ENCODE measurements at places on chromosomes 2 and 18.

GRCh38 chr2:46134531-46135227, 162.5 kb upstream of the EPAS1 start:
- DNase-seq: no peak

DNA sequence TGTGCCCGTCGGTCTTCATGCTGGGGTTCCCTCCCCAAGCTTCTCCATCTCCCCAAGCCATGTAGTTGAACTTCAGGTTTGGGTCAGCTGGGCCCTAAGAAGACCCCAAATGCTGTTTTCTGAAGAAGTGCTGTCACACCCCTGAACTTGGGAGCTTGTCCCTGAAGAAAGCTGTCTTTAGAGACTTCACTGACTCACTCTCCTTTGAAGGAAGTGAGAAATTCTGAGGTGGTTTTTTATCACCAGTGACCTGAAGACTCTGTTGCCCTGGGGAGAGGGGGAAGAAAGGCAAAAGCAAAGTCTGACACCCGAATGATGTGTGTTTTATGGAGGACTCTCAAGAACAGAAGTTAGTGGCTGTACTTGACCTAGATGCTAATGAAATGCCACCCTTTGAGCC, 83.6 kb upstream of the BCL2L11 start:
- DNase-seq: no peak

DNA sequence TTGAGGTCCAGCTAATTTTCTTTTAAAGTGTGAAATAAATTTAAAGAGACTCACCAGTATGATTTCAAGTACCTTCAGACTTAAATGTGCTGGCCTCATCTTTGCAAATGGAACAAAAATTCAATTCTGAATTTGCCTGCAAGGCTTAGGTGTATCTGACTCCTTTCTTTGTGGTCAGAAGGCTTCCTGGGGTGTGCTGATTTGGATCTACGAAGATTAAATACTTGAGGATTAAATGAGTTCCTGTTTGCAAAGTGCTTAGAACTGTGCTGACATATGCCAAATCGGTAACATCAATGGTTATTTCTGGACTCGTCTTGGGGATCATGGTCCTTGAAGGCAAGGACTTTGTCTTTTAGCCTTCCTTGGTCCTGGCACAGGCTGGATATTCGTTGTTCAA, 9.7 kb downstream of the KLHL29 start:
- no peak for DNase-seq

DNA sequence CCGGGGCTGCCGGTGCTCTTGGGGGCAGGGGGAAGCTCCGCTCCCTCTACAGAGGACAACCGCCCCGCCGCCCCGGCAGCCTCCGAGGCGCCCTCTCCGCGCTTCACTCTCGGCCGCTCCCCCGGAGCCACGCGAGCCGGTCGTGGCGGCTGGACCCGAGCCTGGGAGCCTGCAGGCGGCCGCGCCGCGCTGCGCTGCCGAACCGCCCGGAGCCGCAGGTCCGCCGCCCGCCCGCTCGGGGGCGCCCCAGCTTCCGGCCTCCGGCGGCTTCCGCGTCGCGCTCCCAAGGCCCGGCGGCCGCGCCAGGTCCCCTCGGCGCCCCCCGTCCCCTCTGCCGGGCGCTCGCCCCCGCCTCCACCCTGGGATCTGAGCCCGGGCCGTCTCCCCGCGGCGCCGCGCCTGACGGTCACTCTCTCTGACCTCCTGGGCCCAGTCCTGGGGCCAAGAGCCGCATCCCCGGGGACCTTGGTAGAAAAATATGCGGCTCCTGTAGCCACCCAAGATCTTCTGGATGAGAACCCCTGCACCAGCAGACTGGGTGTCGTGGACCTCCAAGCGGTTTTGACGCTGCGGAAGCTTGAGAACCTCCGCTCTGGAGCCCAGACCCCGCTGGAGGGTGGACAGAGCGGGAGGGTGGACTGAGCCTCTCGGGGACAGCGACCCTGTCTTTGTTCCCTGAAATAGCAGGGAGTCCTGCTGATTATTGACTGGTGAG, 44.3 kb downstream of the SERTAD2 start:
- no peak for DNase-seq

DNA sequence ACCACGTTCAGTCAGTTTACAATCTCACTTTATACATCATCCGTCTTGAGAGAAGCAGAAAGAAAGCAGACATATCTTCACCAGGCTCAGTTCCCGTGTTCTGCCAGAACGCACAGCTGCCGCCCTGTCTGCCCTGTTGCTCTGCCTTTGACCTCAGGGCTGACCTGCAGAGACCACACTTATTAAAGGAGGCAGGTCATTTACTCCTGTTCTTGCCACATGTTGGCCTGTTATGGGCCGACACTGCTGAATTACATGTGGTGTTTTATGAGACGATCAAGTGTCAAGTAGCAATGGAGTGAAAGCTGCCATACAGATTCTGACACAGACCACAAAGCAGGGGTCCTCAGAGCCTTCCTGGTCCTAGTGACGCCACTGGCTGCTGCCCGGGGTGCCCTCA, 232.2 kb downstream of the TTC32 start:
- DNase-seq: no peak

GRCh38 chr18:62001396-62001795, 108.6 kb upstream of the RNF152 start:
- DNase-seq: no peak

DNA sequence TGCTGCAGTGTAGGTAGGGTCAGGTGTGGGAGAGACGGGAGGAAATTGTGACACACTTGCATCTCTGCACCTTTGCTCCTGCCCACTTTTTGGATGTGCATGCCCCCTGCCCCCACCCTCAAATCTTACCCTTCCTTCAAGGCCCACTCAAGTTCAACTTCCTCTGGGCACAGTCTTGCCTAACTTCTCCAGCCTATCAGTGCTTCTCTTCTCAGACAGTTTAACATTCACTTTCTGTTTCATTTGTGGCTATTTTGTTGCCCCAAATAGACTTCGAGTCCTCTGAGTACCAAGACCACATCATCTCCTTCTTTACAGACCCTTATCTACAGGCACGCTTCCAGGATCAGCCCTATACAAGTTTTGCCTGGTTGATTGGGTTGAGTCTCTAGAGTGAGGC, 2.7 kb downstream of the ST8SIA5 start:
- DNase-seq: no peak

GRCh38 chr2:234468503-234468902, 28.4 kb downstream of the ARL4C start:
- no peak for DNase-seq

- no peak for DNase-seq
Measured at GRCh38 chr2:49794396-49794795, 640.1 kb upstream of the FSHR start.

- DNase-seq: no peak
Measured at GRCh38 chr2:224083638-224084037, 44.6 kb upstream of the SERPINE2 start.

DNA sequence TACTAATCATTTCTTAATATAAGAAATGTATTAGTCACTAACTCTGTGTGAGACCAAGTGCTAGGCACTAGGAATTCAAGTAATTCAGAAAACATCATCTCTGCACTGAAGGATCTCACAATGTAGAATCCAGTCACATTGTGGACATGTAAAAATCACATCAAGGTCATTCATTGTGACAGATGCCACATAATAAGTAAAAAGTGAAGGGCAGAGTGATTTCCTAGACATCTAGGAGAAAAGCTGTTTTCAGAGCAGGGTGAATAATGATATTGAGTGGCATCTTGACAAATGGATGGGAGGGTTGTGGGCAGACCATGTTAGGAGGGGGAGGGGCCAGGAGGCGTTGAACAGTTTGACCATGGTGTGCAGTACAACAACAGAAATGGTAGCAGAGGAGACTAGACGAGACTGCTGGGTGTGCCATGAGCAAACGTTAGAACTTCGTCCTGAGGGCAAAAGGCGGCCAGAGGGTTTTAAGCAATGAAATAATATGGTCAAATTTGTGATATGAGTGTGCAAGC, 93.8 kb downstream of the DTNA start:
- DNase-seq: no peak

DNA sequence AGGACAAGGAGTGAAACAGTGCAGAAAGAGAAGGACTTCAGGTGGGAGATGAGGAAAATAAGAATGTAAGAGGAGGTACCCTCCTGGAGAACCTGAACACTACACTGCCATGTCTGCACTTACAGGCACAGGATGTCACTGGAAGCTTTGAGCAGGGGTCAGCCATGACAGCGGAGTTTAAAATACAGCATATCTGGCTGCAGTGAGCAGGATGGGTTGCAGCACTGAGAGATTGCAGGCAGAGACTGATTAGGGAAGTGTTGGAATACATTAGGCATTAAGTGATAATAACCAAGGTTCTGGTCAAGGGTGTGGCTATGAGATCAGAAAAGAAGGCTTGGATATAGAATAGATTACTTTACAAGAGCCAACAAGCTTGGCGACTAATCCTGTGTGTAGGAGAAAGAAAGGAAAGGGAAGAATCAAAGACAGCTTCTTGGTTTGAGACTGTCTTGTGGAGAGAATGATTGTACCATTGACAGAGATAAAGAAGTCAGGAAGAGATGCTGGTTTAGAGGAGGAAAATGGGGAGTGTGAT, 171.1 kb upstream of the RBMS1 start:
- no peak for DNase-seq

- no peak for DNase-seq
Measured at GRCh38 chr2:30412047-30412683, 34.9 kb upstream of the LCLAT1 start.

GRCh38 chr18:31162825-31163435, at the start of gene DSC1:
DSC1 (minus strand) TSS chr18:31162856; CDS start chr18:31162594, 262 bp downstream.
- DNase-seq: no peak

DNA sequence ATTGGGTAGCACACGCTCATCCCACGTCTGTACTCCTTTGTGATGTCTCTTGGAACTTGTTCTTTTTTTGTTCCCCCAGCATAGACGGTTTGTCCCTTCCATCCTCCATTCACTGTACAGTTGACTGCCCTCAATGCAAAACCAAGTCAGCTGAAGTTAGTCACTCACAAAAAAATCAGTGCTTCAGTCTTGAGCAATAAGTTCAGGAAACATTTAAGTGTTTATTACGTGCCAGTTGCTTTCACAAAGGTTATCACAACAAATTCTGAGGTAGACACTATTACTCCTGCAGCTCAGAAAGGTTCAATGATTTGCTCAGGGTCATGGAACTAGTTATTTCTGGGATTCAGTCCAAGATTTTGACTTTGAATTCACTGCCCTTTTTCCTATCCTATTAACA, 102.2 kb downstream of the PDE1A start:
- no peak for DNase-seq

DNA sequence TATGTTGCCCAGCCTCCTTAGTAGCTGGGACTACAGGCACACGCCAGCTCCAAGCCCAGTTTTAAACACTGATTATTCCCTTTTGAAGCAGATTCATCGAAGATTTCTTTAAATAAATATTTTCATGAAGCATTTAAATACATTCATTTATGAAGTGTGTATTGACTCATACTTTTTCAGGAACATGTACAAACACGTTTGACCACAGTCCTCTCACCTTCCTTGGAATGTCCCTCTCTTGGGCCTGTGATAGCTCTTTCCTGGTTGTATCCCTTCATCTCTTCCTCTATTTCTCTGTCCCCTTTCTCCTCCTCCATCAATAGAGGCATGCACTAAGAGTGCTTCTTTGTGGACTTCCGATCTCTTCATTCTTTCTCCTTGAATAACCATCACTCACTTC, 2.5 kb downstream of the PSTPIP2 start:
- no peak for DNase-seq

DNA sequence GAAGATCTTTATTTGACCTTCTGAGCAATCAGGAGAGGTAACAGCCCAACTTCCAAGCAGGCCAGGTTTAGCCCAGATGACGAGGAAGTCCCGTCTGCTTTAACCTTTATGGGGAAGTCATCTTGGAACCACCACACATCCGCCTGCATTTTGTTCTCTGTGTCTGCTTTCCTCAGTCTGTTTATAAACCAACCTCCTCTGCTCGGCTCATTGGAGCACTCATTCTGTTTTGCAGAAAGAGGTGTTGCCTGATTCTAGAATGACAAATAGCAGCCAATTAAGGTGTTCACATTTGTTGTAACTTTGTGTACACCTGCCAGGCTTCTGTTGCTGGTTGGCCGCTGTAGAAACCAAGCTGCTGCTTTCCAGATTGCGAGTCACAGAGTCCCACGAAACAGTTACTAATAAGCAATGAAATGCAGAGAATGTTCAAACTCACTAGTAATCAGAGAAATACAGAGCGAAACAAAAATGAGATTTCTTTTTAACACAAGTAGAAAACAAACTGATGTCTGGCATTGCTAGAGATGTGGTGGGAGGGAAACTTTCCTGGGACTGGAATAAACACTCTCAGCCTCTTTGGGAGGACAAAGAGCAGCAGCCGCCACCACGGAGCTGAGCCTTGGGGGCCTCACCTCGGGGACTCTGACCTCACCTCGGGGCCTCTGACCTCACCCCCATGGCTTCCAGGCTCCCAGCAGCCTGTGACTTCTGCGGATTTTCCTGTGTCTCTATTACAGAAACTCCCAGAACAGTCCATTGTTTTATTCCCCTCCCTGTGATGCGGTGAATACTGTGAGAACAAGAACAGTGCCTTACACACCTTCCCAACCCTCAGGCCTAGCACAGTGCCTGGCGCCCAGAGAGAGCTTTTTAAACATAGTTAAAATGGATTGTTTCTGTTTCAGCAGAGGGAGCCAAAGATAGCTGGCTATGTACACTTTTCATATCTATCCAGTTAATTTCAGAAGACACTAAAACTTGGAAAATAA, 64.0 kb downstream of the MBP start:
- DNase-seq: no peak

DNA sequence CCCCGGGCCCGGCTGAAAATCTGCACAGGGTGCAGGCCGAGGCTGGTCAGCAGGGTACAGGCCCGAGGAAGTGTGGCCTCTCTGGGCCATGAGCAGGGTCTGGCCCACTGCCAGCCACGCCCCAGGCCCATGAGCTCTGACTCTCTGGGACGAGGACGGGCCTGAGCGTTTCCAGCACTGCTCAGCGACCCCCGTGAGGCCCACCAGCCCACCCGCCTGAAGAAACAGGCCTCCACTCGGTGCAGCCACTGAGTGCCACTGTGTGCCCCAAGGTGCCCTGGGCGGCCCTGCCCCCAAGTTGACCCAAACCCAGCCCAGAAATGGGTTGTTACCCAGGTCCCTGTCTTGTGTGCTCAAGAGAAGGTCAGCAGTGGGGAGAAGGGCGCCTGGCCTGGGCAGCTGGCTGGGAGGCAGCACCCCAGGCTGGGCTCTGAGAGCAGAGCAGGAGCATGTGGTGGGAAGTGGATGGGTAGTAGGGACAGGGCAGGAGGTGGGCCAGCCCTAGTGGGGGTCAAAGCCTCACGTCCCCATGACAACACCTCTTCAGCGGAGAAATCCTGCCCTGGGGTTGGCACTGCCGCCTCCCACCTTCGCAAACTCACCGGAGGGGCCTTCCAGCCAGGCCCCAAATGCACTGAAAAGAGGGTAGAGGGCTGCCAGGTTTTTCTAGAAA, 2.1 kb upstream of the SNED1 start:
- DNase-seq: no peak

DNA sequence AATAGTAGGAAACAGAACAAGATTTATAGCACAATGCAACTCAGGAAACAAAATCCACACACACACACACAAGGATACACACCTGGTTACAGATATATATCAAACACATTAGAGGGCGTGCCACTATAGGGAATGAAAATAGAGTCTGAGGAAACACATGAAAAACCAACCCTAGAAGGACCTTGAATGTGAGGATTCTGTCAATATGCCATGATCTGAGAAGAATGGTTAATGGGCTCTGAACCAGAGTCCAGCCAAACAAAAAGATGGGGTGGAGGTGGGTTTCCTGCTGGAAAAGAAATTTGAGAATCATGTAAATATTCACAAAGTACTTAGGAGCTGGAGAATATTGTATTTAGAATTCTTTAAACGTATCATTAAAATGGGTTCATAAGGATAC, 7.8 kb upstream of the TMEM37 start:
- no peak for DNase-seq
